ENCODE measurements at places on chromosomes 2 and 18.

DNA sequence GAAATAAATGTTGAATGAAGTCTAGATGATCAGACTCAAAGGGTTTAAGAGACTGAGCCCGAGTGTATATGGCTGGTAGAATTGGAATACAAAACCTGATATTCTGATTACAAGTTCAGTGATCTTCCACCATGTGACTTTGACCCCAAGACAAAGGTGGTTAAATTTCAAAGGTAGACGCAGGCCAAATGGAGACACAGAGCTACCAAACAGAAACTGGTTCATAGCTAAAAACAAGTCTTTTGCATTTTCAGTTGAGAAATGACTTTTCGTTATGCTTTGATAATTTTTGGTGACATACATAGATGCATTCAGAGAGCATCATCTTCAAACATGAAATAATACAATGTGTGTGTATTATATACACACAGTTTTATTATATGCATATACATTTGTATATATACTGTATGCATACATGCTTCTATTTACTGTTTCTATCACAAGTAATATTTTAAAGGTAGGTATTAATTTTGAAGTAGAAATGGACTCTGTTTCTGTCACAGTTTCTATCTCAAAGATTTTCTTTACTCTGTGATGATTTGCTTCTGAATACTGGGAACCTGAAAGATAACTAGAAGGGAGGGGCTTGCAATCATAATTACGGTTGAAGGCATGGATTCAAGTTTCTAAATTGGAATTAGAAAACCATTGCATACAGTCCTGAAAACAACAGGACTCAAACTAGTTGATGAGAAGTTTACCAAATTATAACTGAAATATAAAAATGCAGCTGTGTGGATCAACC is 142.3 kb downstream of the ABCA12 start:
- no peak for DNase-seq

DNA sequence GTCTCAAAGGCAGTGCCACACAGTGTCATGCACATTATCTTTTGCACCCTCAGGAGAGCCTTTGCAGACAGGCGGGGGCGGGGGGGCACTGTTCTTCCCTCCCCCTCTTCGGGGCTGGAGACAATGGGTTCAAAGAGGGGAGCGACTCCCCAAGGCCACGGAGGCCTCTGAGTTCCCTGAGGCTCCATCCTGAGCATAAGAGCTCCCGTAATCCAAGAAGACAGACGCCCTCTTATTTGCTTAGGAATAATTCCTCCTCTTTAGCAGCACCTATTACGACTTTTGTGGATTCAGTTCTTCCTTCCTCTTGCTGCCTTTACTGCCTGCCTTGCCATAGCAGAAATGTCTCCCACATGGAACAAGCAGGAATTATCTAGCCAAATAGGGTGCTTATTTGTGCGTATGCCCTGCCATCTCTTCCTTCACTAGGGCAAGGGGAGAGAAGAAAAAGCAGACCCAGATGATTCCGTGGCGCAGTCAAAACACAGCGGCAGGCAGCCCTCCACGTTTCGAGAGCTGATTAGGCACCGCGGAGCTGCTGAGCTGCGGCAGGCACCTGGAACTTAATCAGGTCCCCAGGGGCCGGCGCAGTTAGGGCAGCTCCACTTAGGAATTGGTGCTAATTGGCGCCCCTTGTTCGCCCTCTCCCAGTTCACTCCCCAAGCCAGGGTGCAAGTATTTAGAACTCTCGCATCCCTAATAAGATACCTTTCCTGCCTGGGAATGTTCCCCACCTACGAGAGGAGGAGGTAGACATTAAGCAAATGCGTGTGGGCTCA is 233.4 kb upstream of the MYT1L start:
- no peak for DNase-seq

DNA sequence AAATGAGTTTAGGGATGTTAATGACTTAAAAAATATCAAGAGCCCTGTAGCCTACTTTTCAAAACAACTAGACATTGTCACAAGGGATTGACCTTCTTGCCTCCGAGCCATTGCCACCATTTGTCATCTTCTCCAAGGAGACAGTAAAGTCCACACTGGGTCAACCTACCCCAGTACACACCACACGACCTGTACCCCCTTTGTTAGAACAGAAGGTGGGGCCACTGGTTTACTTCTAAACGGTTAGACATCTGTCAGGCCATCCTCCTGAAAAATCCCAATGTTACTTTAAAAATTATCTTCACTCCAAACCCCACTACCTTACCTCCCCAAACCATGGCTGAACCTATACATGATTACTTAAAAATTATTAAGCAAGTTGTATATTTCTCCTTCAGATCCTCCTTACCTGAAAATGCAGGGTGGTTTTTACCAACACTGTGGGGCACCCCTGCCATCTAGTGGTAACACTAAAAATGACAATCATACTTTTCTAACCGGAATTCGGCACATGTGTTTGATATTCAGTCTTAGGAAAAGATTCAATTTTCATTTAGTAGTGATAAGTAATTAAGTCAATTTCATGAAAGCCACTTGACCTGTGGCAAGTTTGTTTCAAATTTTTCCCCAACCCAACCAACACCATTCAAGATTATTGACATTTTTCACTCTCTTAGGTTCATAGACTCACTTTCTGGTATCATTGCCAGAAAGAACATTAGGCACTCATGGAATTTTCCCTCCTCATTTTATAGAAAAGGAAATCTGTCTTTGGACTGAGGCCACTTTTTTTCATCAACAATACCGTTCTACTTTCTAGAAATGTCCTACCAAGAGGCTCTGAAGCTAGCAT is 265.3 kb upstream of the PKDCC start:
- DNase-seq, result no peak

GRCh38 chr2:180829261-180829660 is 151.1 kb upstream of the UBE2E3 start:
- DNase-seq, result no peak

GRCh38 chr2:146804288-146804687 is 1040.5 kb upstream of the ACVR2A start:
- no peak for DNase-seq
